Articular chondrocyte of knee joint (primary cell): ENCODE measurements at places on chromosomes 1 and 21. TPM values are rescaled to one million over a fixed set of nuclear protein-coding genes. Genes with fewer than 3 reads are reported as not detected.

Gene SLX9
- 11.5 and 15.0 TPM in 2 replicates for total RNA-seq

Gene PTPN22
- total RNA-seq: 5.5 and 8.6 TPM in 2 replicates

Gene CCDC185
- total RNA-seq: not detected in 2 replicates

Gene KDF1
- not detected in 2 replicates for total RNA-seq

Gene RAB42
- total RNA-seq: 10.1 and 12.4 TPM in 2 replicates

Gene LCE1F
- not detected in 2 replicates for total RNA-seq

Gene NFASC
- total RNA-seq: 69.4 and 78.0 TPM in 2 replicates

Gene NLRP3
- under 0.01 and 0.13 TPM in 2 replicates for total RNA-seq

Gene SPATA1
- 2.2 and 2.8 TPM in 2 replicates for total RNA-seq

Gene IL23R
- not detected in 2 replicates for total RNA-seq

Gene CD160
- 0.13 TPM in 1 of 2 replicates, not detected in the other for total RNA-seq

Gene CNIH4
- total RNA-seq: 77.2 and 77.7 TPM in 2 replicates
